NCI-H2081 treated with DMSO at 0.1 percent for 48 hours (cell line): ENCODE measurements at places on chromosomes 12 and 14.

DNA sequence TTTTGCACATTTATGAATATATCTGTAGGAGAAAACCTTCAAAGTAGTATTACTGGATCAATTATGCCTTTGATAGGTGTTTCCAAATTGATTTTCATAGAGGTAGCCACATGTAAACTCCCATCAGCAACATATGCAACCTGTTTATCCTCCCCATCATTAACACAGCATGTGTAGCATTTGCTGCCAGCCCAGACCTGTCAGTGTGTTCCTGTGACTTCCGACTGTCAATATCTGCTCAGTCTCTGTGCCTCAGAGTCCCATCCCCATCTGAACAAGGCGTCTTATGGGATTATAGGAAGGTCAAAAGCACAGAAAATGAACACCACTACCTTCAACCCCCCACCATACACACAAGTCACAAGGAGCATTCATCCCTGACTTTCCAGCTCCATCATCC, 9.5 kb upstream of the CAPRIN2 start:
- DNase-seq, result peak; percentile 25

- DNase-seq, result no peak
These were observed 522.0 kb upstream of the SEL1L start for GRCh38 chr14:82055515-82056115.

GRCh38 chr14:59849411-59850130, 21.0 kb downstream of the RTN1 start:
- DNase-seq, result no peak

- DNase-seq, result no peak
These were observed 128.2 kb downstream of the RGS6 start for GRCh38 chr14:72060460-72060859.

- DNase-seq, result no peak
These were observed 10.5 kb upstream of the SSTR1 start for GRCh38 chr14:38197001-38197783.

DNA sequence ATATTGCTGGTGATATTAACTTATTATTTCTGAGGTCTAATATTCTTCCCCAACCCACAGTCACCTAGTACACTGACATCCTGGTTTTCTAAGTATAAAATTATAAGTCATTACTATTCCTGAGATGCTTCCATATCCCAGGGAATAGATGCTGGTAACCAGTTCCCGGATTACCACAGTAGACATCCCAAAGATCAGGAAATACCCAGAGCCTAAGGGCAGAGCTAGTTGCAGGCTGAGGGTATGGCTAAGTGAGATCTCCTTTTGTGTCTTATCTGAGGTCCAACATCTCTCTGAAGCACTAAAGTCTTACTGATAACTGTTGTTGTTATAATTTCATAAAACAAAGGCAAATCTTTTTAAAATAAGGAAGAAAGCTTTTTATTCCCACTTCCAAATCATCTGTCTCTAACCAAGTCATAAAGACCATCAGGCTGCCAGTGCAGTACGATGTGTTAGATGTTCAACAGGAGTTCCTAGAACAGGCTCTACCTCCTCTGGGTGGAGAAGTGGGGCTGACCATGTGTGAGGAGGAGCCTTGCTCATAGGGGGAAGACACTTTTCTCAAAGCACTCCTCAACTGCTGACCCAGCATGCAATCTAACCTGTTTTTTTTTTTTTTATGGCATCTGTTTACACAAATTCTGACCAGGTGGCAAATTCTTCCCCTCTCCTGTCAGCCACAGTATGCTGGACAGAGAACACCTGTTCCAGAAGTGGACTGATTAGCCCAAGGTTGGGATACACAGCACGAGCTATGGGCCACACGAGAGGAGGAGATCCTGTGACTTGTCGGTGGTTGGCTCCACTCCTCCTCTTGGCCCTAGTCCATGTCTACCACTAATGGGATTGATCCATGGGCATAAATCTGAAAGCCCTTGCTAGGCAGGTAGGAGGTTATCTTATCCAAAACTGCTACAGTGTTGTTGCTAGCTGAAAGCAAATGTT, 16.1 kb upstream of the GRIP1 start:
- no peak for DNase-seq

DNA sequence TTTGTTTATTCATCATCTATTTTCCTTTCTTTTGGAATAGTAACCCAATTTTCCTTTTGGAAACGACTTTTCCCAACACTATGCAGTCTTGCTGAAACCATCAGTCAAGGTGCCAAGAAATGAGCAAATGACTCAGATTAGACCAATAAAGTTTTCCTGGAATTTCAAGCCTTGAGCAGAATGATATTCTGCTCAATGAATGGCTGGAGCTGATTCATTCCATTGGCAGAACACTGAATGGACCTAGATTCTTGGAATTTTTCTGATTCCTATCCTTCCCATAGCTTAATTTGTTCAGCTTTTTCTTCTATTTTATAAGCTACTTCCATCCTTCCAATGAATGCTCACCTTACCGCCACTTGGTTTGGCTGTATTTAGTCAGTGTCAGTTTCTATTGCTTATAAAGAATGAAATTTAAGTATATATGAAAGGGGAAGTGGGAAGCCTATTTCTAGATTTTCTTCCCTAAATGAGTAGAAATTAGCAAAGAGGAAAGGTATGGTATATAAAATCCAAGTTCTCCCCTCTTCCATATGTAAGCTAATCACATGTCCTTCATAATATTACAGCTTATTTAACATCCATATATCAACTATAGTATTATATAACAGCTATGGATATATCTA, 89.0 kb downstream of the C14orf39 start:
- DNase-seq, result no peak

- no peak for DNase-seq
These were observed 158.6 kb downstream of the SLC41A2 start for GRCh38 chr12:104799458-104799857.

DNA sequence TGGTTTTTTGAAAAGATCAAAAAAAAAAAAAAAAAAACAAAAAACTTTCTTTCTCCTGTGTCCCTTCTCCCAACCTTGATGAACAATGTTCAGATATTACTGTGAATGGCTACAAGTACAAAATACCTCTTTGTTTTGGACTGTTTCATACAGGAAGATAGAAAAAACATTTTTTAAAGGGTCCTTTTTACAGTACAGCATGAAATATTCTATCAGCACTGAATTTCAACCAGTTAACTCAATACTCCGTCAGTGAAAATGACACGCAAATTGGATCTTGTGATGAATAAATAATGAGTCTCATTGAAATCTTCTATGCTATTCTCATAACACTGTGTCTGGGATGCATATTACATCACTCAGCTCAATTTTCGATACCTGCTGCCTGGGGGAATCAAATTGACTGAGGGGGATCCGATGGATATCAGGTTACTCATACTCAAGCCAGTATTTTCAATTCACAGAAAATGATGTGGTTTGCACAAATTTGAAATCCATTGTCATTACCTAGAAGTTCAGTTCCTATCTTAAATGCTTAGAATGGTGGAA, 179.6 kb downstream of the TMTC2 start:
- no peak for DNase-seq

DNA sequence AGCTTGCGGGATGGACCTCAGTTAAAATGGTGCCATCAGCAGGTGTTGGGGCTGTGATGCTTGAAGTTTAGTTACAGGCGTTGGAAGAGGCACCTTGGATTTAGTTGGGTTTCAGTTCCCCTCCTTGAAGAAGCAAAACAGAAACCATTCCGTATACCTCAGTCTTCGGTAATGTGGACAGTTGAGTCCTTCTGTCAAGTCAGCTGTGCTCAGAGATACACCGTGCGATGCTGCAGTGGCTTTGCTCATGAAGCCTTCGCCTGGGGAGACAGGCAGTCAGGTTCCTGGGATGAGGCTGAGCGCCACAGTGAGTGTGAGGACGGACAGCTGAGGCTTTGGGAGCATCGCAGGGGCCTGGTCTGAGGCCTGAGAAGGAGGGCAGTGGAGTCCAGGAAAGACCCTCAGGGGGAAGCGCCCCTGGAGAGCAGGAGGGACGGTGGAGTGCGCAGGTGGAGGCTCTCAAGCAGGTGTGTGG, 7.4 kb downstream of the RAN start:
- DNase-seq, result no peak

DNA sequence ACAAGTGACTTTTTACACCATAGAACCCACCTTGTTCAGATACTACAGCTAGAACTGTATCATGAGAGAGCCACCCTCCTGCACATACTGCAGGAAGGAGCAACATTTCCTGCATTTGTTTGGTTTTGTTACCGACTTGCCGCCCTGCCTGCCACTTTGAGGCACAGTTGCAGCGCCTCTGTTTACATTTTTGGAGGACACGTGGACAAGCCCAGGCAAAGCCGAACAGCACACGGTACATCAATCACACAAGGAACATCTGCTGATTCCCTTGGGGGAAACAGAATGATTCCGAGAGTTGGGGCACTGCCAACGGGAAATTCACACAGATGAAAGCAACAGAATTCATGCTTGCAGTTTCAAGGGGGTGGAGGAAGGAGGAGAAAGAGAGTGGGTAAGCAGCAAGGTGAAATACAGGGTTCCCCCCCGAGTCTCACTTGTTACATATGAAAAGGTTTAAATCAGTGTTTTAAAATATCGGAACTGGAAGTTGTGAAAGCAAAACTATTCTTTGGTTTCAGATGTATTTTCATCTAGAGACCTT, 110.7 kb downstream of the BTG1 start:
- no peak for DNase-seq

DNA sequence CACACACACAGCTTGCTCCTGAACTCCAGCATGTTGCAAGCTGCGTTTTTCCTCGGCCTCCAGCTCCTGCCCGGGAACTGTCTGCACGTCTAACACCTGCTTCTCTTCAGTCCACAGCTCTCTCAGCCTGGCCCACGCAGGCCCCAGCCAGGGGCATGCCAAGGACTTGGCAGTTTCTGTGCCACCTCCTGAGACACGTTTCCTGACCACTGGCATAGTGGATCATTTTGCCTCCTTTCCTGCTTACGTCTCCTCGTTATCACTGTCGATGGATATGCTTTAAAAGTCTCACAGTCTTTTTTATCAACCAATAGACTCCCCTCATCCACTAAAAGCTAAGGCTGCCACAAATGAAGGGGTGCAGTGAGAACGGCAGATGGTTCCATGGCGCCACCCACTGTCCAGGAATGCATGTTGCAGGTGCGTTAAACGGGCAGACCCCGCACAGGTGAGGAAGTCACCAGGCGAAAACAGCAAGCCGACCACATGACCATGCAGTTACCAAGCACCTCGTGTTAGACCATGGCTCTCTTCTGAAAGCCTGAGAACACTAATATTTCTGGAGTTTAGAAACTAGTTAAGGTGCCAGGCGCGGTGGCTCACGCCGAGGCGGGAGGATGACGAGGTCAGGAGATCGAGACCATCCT, 14.7 kb upstream of the TEAD4 start:
- no peak for DNase-seq

DNA sequence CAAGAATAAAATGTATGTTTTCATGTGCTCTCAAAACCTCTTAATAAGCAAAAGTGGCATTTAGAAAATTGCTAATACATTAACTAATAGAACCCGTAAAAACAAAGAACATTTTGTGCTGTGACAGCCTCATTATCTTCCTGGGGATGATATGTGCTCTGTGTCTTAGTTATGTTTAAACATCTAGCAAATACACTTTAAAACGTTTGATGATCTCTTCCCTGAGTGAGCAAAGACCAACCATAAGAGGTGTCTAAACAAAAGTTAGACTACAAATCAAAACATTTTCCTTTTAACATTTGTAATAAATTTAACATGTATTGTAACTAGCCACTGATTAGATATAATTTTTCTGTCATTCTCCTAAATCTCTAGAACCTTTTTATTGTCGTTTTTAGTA, 95.8 kb downstream of the SOX5 start:
- no peak for DNase-seq

GRCh38 chr12:50979369-50980052, 27.2 kb downstream of the HIGD1C start:
- no peak for DNase-seq

GRCh38 chr12:79083181-79083580, 218.6 kb downstream of the SYT1 start:
- DNase-seq, result no peak

DNA sequence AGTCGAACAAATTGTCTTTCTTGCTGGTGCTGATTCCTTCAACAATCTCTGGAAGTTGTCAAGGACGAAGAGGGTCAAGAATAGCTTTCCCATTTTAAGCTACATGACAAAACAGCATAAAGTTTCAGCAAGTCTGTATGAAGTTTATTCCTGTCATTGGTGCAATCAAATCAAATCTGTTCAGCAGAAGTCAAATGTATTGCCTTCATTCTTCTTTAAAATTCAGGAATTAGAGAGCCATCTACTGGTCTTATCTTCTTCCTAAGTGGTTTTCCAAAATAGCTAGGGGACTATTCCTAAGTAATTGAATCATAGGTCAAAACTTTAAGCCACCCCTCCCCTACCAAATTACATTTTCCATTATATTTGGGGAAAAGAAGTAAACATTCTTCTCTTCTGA, 990.2 kb downstream of the GALC start:
- no peak for DNase-seq

- no peak for DNase-seq
These were observed 16.9 kb downstream of the ASB2 start for GRCh38 chr14:93959239-93960107.

DNA sequence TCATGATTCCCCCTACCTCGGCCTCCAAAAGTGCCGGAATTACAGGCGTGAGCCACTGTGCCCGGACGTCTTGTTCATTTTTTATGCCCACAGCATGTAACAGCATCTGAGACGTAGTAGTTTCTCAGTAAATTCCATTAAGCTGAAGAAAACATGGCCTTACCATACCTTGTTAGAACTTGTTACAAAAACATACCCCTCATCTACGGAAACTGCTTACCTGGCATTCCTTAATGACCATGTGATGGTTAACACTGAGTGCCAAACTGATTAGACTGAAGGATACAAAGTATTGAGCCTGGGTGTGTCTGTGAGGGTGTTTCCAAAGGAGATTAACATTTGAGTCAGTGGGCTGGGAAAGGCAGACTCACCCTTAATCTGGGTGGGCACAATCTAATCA, 186.8 kb downstream of the CEP128 start:
- no peak for DNase-seq

DNA sequence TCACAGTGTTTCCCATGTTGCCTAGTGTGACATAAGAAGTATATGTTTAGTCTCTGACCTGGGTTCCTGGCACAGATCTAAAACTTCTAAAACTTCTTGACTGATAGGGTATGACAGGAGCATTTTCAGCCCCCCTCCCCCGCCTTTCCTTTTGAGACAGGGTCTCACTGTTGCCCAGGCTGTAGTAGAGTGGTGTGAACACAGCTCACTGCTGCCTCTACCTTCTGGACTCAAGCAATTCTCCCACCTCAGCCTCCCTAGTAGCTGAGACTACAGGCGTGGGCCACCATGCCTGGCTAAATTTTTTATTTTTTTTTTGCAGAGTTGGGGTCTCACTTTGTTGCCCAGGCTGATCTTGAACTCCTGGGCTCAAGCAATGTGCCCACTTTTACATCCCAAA, 421.1 kb upstream of the RGS6 start:
- DNase-seq, result no peak

GRCh38 chr14:55638665-55639064, 58.7 kb downstream of the KTN1 start:
- no peak for DNase-seq

DNA sequence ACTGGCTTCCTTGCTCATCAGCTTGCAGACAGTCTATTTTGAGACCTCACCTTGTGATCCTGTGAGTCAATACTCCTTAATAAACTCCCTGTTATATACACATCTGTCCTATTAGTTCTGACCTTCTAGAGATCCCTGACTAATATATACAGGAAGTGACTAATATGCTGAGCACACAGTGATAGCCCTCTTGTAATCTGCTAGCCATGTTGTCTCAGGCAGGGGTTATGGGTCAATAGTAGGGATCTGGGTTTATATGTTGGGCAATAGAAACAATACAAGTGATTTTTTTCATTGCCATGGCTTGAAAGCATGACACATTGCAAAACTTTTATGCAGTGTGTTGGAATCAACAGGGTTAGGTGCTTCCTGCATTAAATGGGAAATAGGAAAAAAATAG, 562.2 kb downstream of the GALC start:
- DNase-seq, result no peak
